Esophagus squamous epithelium (tissue), 5 donors: ENCODE measurements at places on chromosomes 13 and 19.

DNA sequence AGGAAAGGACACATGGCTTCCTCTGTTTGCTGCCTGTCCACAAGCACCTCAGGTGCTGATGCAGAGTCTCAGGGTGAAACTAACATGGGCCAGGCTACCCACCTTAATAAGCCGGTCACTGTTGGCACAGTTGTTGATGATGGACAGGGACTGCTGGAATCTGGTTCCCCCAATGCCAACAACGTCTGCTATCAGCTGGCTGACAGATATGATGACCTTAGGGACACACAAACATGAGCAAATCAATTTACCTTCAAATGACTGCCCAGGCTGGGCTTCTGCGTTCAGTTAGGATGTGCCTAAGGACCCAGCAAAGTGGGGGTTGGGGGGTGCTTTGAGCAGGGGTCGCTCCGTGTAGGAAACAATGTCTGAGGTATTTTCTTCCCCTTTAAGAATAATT, 77.1 kb upstream of the SLC15A1 start:
- H3K27me3 ChIP-seq: no peaks in the 10 kb centered on the region
- DNase-seq: no peak
- no peak overlapping the region for H3K4me3 ChIP-seq
- no peak overlapping the region for H3K27ac ChIP-seq
- H3K36me3 ChIP-seq: peaks cover 100% of the 10 kb centered on the region

DNA sequence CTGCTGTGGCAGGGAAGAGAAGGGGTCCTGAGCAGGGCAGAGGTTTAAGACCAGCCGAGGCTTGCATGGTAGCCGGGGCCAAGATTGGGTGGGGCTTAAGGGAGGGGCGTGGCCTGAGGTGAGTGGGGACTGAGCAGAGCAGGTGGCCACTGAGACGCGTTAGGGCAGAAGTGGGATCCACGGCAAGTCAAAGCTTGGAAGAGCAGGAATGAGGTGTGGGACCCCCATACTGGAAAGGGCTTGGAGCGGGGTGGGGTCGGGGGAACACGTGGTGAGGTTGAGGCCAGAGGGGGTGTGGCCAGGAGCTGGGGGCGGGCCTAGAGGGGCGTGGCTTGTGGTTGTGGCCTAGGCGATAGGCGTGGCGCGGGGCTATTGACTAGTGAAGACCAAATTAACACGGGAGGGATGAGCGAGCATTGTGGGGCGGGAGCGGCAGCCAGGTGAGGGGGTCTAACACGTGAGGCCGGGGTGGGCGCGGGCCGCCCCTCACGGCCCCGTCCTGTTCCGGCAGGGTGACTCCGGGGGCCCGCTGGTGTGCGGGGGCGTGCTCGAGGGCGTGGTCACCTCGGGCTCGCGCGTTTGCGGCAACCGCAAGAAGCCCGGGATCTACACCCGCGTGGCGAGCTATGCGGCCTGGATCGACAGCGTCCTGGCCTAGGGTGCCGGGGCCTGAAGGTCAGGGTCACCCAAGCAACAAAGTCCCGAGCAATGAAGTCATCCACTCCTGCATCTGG, 3.3 kb downstream of the CFD start:
- no peaks in the 10 kb centered on the region for H3K36me3 ChIP-seq
- peaks cover 58% of the 10 kb centered on the region for H3K4me1 ChIP-seq
- H3K4me3 ChIP-seq: no peak overlapping the region
- H3K27ac ChIP-seq: no peak overlapping the region

- peaks cover 33% of the 10 kb centered on the region for H3K4me1 ChIP-seq
- no peak overlapping the region for H3K4me3 ChIP-seq
- H3K36me3 ChIP-seq: no peaks in the 10 kb centered on the region
Measured at GRCh38 chr13:40101708-40102359, 446.4 kb downstream of the COG6 start.

DNA sequence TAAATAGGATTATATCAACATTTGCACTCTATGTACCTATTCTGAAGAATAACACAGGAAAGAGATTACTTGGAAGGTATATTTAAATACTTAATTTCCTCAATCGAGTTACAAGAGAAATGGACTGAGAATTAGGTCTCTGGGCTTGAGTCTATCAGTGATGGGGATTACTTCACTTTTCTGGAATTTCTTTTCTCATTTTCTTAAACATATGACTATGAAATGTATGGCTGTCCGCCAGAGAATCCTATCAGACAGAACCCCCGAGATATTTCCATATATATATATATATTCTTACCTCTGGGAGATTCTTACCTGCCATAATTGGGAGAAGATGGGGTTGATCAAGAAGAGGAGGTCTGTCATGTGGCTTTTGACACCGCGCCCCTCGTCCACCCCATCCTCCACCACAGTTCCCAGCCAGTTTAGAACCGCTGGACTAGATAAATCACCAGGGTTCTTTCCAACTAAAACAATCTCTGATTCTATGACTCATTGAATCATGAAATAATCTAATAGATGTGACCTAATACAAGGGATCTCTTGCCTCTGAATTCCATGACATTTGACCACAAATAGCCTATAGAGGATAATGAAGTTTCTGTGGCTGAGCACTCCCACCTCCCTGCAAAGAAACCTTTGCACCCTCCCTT, 231.3 kb downstream of the TBC1D4 start:
- H3K4me3 ChIP-seq: no peak overlapping the region
- H3K36me3 ChIP-seq: no peaks in the 10 kb centered on the region
- no peak for DNase-seq
- H3K4me1 ChIP-seq: no peaks in the 10 kb centered on the region
- no peaks in the 10 kb centered on the region for H3K27me3 ChIP-seq

- H3K36me3 ChIP-seq: peaks cover 8% of the 10 kb centered on the region
- no peak overlapping the region for H3K4me3 ChIP-seq
- no peaks in the 10 kb centered on the region for H3K4me1 ChIP-seq
- no peak for DNase-seq
Measured at GRCh38 chr13:113238536-113238935, 29.1 kb downstream of the CUL4A start.
